GM12878 (cell line): ENCODE measurements at places on chromosomes 16 and 17. TPM values are rescaled to one million over a fixed set of nuclear protein-coding genes. Genes with fewer than 3 reads are reported as not detected.

Gene CES2
- polyA plus RNA-seq: 22.5 and 23.8 TPM in 2 replicates

Gene RHBDF1
- 0.18 TPM in 1 of 2 replicates, not detected in the other for polyA plus RNA-seq

DNA sequence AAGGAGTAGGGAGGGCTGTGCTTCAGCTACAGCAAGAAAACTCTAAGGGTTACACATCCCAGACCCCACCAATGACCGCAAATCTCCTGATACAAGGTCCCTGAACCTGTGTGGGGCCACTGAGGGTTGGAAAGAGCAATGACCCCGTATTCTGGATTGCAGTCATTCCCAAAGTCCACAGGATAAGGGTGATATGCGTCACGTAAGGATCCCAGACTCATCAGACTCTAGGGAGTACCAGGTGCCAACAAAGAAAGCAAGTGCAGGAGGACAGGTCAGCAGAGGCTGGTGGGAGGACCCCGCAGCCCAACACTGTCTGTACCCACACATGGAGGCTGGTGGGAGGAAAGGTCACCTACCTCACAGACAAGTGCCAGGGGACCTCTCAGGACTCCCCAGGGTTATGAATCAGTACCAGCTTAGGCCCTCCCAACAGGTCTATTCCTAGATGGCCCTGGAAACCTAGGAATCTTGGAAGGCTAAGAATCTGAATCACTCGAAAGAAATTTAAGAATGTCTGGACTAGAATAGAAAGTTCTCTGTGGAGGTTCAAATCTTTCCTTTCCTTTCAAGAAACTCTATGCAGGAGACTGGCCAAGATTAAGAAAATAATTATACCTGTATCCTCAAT, 16.2 kb downstream of the PITPNA start:
- no peaks in the 10 kb centered on the region for H3K27me3 ChIP-seq
- no peak overlapping the region for H3K4me3 ChIP-seq

Gene GNAO1
- 0.05 and 0.28 TPM in 2 replicates for polyA plus RNA-seq

Gene PIGL
- 23.2 and 29.1 TPM in 2 replicates for polyA plus RNA-seq

DNA sequence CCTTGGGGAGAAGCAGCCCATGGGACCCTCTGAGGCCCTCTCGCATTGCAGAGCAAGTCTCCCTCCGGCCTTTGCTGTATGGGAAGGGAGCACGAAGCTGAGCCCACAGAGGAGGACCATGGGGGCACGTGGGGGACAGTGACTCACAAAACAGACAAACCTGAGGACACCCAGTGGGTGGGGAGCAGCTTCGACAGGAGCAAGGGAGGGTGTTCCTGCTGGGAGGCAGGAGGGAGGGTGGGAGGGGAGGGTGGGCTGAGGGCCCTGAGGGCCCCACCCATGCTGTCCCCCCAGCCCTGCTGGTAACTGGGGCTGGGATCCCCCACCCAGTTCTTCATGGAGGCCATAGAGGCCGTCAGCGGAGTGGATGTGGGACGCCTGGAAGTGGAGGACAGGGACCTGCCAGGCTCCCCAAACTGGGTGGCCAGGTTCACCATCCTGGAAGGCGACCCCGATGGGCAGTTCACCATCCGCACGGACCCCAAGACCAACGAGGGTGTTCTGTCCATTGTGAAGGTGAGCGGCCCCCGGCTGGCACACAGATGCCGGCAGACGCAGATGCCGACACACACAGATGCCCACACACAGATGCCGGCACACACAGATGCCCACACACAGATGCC, 12.5 kb downstream of the SLC22A31 start:
- no peak for DNase-seq
- H3K36me3 ChIP-seq: no peaks in the 10 kb centered on the region
